ENCODE measurements at places on chromosomes 1 and 21. TPM values are rescaled to one million over a fixed set of nuclear protein-coding genes. Genes with fewer than 3 reads are reported as not detected.

- no peak for DNase-seq
Measured at GRCh38 chr1:1219341-1219740, 5.4 kb upstream of the TNFRSF4 start.

- DNase-seq, result no peak
Measured at GRCh38 chr1:63318201-63318979, 4.0 kb upstream of the FOXD3 start.

DNA sequence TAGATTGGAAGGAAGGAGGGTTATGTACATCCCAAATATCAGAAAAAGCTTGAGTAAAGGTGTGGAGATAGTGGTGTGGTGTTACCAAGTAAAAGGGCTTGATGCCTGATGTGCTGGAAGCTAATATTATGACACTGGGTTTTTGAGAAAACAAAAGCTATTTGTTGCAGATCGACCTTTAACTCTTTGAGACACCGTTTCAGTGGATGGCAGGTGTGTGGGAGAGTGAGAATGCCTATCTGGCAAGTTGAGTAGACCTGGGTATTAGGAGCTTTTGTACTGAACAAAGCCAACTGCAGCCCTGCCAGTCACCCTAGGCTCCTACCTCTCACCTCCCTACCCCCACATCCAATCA, 1.4 kb downstream of the MMACHC start:
- no peak for DNase-seq

GRCh38 chr1:205536759-205537361, 32.4 kb downstream of the CDK18 start:
- peak; percentile 72 for DNase-seq

DNA sequence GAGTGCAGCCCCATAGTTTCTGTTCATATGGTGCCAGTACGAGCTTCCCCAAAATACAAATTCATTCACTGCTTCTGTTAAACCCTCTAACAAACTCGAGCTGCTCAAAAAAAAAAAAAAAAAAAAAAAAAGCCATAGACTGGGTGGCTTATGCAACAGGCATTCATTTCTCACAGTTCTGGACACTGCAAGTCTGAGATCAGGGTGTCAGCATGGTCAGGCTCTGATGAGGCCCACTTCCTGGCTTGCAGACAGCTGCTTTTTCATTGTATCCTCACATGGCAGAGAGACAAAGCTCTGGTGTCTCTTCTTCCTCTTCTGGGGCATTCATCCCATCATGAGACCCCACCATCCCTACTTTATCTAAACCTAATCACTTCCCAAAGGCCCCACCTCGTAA, 121.6 kb downstream of the PTBP2 start:
- DNase-seq, result no peak

DNA sequence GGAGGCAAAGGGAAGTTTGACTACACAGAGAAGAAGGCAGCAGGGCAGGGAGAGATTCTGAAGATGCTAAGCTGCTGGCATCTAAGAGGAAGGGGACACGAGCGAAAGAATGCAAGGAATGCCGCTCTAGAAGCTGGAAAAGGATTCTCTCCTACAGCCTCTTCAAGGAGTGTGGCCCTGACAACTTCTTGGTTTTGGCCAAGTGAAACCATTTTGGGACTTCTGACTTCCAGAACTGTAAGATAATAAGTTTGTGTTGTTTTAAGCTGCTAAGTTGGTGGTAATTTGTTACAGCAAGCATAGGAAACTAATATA, 28.5 kb downstream of the MGST3 start:
- no peak for DNase-seq

DNA sequence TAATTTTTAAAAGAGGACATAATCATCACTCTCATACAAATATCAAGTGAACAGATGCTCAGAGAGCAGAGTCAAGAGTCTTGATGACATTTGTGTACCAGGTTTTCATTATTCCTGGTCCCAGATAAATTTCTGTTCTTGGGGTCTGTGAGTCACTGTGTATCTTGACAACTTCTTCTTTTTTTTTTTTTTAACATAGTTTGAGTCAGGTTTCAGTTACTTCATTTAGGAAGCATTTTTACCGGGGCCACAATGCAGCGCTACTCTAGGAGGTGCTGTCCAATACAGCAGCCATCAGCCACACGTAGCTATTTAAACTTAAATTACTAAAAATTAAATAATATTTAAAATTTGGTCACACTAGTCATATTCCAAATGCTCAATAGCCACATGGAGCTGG, 188.1 kb upstream of the SAMSN1 start:
- DNase-seq, result no peak

ADAMTS5 gene
- 20.4 TPM for total RNA-seq

CFHR5 gene
- not detected for total RNA-seq

OR2T11 gene
- not detected for total RNA-seq

DHRS3 gene
- total RNA-seq, result 111 TPM

HAX1 gene
- 80.3 TPM for total RNA-seq

LRRC52 gene
- not detected for total RNA-seq

All from vagina (tissue), 2 donors.